ENCODE measurements at places on chromosomes 13 and 19.

- DNase-seq, result no peak
Measured at GRCh38 chr19:30547246-30547645, 175.1 kb downstream of the ZNF536 start.

DNA sequence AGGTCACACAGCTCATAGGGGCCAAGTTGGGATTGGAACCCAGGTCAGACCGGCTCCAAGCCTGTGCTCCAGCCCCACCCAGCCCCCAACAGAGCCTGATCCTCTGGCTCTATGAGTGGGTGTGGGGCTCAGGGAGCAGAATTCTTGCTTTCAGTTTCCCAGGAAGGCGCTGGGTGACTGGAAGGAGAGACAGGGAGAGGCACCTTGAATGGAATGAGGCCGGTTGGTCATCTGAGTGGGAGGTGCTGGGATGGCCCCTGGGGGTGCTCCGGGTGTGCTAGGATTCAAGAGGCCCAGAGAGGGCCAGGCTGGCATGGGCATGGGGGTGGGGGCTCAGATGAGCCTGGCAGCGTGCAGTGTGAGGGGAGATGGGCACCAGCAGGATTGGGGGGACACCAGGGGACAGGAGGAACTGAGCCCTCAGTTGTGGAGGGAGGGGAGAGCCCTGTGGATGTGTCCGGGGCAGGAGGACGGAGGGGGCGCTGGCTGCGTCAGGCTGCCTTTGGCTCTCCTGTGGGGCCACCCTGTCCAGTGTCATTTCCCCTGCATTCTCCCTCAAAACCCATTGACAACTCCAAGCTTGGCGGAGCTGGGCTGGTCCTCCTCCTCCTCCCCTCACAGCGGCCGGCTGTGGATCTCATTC is 31.2 kb upstream of the ANKRD10 start:
- no peak for DNase-seq

- DNase-seq, result no peak
Measured at GRCh38 chr19:29370276-29370675, 155.5 kb upstream of the VSTM2B start.

DNA sequence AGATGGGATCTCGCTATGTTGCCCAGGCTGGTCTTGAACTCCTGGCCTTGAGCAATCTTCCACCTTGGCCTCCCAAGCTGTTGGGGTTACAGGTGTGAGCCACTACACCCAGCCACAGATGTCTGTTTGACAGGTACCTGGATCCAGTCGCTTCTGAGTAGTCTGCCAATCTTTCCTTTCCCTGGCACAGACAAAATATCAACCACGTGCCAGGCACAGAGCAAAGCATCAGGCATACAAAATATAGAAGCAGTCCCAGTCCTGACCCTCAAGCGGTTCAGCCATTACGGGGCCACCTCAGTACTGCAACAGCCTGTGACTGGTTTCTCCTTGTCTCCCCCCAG is 3.8 kb downstream of the ELAVL1 start:
- DNase-seq, result no peak

DNA sequence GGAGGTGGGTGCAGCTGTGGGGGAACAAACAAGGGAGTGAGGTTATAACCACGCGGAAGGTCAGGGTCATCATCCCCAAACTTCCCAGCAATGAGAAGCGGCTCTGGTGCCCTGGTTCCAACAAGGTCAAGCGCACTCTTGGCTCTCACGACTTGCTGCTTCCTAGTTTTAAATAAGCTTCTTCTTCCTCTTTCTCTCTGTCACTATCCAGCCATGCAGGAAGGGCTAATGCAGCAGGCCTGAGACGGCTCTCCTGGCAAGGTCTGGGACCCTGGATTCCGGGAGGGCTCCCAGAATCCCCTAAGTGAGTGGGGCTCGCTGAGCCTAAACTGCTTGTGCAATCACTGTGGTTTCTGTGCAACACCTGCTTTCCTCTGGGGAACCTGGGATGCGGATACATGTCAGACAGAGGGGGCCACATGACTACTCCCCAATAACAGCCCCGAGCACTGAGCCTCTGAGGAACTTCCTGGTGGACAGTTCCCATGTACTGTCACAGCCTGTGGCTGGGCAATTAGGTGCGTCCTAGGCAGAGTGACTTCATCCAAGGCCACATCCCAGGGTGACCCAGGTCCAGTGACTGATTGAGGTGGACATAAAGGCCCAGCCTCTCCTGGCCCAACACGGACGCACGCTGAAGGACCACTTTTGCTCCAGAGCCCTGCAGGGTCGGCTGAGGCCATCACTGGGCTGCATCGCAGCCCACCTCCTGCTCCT is 24.2 kb downstream of the VRK3 start:
- DNase-seq, result no peak

- DNase-seq, result no peak
Measured at GRCh38 chr13:40996426-40997092, 22.6 kb downstream of the ELF1 start.

DNA sequence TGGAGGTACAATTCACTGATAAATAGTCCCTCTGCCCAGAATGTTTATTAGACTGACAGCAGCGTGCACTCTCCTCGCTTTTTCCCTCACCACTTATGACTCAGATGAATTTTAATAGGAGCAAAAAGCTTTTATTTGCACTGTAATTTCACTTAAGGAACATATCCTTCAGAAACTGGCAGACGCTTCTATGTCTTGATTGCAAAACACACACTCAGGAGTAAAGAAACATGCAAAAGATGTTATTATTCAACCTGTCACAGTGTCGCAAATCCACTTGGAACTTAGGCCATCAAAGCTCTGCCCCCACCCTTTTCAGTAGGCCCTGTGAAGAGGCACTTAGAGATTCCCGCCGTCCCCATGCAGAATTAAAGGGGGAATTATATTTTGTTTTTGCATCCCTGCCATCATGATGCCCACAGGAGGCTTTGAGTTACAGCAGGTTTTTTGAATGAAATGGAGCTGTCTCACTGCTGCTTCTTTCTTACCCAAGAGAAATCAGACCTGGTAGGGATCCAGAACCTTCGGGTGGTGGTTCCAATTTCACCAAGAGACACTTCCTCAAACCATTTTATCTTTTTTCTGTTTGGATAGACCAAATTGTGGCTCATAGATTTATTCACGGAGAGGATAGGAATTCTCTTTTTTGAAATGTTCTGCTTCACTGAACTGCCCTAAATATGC is 74.5 kb downstream of the GGACT start:
- DNase-seq, result no peak
